ENCODE measurements at places on chromosomes 3 and 15.

DNA sequence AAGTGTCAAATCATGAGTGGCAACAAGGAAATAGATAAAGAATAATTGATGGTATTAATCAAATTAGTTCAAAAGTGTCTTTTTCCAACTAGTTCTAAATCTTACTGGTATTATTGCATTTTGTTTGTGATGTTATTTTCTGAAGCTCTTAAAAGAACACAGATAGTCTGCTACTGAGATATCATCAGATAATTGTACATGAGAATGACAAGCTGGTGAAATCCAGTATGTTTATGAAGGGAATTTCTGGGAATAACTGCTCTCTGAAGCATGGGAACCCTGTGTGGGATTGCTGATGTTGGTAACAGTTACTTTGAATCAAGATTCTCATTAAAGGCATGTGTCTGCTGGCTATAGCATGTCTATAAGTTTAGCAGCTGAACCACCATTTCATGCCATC lies 190.3 kb upstream of the CDIN1 start:
- no peak for DNase-seq

DNA sequence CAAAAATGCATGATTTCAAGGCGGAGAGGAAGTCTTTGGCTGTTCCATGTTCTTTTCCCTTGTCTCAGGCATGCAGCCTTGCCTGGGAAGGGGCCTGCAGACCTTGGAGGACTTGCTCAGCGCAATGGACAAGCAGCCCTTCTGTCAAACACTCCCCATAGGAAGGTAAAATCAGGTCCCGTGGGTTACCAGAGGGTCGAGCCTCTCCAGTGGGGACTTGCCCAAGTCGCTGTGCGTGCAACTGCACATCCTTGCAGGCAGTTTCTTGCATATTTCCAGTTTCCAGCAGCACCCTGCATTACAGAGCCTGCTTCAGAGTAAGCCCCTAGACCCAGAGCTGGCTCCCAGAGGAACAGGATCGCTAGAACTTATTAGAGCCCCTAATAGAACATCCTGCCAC lies 75.5 kb upstream of the KLF13 start:
- DNase-seq: no peak

GRCh38 chr3:106206146-106206545 lies 337.3 kb upstream of the CBLB start:
- DNase-seq: peak; percentile 83

GRCh38 chr3:58071480-58071971 lies 63.3 kb downstream of the FLNB start:
- DNase-seq: no peak

GRCh38 chr3:129238945-129239705 lies 10.3 kb upstream of the COPG1 start:
- DNase-seq: no peak

DNA sequence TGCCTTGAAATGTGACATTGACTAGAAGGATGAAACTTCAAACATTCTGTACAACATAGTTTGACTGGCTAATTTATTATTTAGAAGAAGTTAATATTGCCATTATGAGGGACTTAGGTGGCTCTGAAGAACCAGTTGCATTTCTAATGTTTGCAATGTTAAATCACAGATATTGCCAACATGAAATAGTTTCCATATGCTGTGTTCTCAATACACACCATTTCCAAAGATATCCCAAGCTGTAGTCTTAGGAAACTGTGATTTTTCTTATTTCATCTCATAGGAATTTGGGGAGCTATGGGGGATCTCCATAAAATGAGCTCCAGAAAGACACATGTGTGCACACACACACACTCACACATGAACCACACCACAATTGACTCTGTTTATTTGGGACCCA lies 36.3 kb downstream of the ALG1L2 start:
- no peak for DNase-seq

DNA sequence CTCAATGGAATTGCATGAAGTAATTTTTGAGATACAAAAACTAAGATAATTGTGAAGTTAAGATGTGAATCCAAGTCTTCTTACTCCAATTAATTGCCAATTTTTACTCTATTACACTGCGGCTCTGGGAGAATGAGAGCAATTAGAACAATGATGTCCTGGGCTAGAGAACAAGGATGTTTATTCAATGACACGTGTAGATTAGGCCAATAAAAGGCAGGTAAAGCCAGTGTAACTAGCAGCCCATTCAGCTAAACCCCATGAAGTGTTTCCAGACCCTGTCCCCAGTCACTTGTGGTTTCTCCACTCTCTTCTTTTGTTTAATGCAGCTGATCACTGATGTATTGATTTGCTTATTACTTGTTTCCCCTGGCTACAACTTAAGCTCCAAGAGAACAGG lies 381.1 kb upstream of the ARHGEF26 start:
- DNase-seq: no peak

GRCh38 chr3:3027976-3028567 lies 82.1 kb downstream of the IL5RA start:
- no peak for DNase-seq

DNA sequence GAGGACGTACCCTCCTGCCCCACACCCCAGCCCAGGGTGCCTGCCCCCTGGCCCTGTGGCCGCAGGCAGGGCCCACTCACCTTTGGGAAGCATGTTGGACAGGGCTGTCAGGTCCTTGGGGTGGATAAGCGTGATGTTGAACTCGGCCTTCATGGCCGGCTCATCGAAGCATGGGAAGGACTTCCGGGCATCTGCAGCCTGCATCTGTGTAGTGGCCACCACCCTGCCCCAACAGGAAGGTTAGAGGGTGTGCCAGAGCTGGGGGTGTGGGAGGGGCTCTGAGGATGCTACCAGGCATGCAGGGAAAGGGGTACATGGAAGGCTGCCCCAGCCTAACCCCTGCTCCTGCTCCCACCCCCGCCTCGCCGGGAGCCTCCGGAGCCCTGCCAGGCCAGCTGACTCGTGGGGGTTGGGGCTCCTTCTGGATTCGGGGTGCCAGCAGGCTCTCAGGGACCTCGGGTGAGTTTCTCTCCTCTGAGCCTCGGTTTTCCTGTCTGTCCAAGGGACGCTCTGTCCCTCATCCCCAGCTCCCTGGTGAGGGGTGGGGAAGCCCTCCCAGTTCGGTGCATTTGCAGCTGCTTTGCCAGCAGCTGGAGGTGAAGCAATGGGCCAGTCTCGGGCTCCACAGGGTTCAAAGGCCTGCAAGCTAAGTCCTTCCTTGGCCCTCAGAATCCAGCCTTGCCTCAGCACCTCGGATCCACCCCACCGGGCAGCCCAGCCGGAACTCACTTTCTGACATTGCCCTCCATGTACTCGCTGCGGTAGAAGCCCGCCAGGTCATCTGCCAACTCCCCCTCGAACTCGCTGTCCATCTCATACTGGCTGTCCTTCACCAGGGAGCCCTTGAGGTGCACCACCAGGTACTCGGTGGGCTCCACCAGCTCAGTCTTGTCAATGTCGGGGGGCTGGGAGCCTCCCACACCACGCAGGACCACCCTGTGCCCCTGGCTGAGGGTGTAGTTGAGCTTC lies 9.1 kb downstream of the ANPEP start:
- no peak for DNase-seq

DNA sequence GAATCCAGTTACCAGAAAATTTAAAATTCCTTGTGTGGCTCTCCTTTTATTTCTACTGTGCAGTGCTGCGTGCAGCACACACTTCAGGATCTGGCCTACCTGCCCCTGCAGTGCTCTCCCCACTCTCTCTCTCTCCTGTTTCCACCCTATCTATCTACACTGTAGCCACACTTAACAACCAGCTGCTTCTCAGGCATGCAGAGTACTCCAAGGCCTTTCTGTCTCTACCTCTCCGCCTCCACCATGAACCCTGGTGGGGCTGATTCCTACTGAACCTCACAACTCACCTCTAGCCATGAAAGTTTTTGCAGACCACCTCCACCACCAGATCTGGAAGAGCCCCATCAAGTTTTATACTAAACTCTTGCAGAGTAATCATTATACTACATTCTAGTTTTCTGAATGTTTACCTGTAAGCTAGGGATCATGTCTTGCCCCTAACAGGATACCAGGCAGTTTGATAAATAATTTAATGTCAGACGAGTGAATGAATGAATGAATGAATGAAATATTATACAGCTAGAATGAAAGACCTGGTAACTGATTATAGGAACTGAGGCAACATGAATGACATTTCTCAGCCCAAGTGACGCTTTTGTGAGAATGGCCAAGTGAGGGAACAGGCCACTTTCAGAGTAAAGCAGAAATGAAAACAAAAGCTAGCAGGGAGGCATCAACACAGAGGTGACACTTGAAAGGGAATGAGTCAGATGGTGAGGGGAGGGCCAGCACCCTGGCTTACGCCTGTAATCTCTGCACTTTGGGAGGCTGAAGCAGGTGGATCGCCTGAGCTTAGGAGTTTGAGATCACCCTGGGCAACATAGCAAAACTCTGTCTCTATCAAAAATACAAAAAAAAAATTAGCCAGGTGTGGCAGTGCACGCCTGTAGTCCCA lies 363.5 kb downstream of the FOXP1 start:
- no peak for DNase-seq

GRCh38 chr3:42007785-42008184 lies 45.9 kb upstream of the ULK4 start:
- DNase-seq: no peak

GRCh38 chr15:71379893-71380292 lies 264.6 kb downstream of the THSD4 start:
- DNase-seq: no peak

Data from lung microvascular endothelial cell (primary cell).